ENCODE measurements at places on chromosomes 5 and 9. TPM values are rescaled to one million over a fixed set of nuclear protein-coding genes. Genes with fewer than 3 reads are reported as not detected.

Gene NPR3
- total RNA-seq: 17.6 TPM

Gene ANKDD1B
- total RNA-seq: not detected

Gene PTGS1
- total RNA-seq: 95.6 TPM

Gene C9
- total RNA-seq: not detected

Gene JAKMIP2
- total RNA-seq: 2.5 TPM

Gene SPINK1
- 4.6 TPM for total RNA-seq

Gene ADAMTS16
- 0.16 TPM for total RNA-seq

Gene PFN3
- not detected for total RNA-seq

Gene LVRN
- 3.9 TPM for total RNA-seq

- no peak for DNase-seq
Observed at GRCh38 chr9:24582146-24583126, 36.7 kb upstream of the IZUMO3 start.

GRCh38 chr5:135476615-135477581 is 24.7 kb upstream of the TIFAB start:
- DNase-seq: no peak

GRCh38 chr5:132363431-132364112 is 5.9 kb upstream of the SLC22A5 start:
- no peak for DNase-seq

DNA sequence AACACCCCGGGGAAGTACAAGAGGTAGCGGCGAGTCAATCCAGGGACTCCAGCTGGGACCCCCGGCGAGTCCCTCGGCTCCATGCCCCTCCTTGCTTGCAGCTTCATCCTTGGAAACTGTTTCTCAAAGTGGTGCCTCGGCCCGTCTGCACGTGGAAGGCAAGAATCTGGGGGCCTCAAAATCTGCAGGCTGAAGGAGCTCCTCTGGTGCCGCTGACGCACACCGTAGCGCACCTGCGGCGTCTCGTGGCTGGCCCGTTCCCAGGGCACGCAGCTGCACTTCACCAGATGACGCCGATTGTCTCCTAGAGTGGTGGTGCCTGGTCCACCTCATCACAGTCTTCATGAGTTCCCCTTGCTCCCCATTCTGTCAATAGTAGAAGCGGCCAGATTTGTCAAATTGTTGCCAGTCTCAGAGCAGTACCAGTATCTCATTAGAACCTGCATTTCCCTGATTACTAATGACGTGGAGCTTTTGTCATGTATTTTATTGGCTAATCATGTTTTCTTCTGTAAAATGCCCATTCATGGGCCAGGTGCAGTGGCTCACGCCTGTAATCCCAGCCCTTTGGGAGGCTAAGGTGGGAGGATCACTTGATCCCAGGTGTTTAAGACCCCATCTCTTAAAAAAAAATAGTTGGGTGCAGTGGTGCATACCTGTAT is 38.6 kb downstream of the GTF3C4 start:
- DNase-seq: no peak

- no peak for DNase-seq
Observed at GRCh38 chr5:176793736-176794135, 16.6 kb upstream of the UNC5A start.

DNA sequence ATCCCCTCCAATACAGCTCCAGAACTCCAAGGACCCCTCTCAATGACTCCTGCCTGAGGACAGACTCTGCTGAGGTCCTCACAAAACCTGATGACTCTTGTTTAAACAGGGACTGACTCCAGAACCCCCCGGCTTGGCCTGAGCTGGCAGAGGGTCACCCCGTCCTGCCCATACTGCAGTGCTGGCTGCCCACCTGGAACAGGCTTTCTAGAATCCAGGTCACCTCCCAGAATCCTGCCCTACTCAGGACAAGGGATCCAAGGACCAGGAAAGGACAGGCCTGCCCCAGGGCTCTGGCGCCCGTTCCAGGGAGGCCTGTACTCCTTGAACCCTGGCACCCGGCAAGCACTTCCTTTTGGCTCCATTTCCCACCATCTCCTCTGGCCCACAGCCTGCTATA is 22.2 kb downstream of the RALGDS start:
- DNase-seq: no peak

DNA sequence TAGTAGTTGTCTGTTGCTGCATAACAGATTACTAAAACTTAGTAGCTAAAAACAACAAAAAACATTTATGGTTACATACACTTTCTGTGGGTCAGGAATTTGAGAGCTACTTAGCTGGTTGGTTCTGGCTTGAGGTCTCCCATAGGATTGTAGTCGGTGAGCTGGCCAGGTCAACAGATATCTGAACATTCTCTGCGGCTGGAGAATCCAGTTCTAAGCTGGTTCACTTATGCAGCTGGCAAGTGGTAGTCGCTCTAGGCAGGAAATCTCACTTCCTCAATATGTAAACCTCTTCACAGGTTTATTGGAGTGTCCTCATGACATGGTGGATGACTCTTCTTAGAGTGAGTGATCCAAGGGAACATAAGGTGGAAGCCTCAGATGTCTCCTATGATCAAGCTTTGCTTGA is 65.7 kb upstream of the TNFAIP8 start:
- no peak for DNase-seq

GRCh38 chr9:12997009-12997408 is 222.2 kb downstream of the LURAP1L start:
- no peak for DNase-seq

DNA sequence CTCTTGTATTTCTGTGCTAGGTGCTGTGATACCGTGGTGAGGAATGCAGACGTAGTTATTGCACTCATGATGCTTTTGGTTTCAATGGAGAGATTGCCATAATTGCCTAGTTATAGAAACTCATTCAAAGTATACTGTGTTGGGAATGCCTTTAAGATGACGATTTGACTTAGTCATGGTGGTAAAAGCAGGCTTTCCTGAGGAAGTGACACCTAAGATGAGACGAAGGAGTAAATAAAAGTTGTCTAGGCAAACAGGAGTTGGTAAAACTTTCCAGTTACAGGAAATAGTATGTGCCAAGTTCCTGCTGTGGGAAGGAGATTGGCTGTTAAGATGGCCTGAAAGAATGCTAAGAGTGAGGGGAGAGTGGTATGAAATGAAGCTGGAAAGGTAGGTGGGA is 48.1 kb downstream of the FOCAD start:
- DNase-seq: no peak

GRCh38 chr5:78326930-78327329 is 32.4 kb upstream of the AP3B1 start:
- no peak for DNase-seq

DNA sequence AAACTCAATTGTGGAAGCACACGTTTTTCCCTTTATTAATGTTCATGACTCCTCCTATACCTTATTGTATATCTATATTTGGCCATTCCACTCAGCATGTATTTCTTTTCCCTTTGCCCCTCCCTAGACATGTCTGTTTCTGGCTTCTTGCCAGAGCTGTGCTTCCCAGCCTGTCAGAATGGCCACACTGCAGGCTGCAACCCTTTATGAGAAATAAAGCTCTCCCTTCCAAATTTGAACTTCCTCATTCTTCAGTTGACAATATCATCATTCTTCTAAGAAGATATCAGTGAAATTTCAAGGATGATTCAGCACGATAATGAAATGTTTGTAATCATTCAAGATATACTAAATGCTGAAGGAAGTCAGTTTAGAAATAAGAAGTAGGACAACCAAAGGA is 107.6 kb upstream of the PRSS3 start:
- DNase-seq: no peak

GRCh38 chr5:171321447-171321846 is 12.4 kb downstream of the TLX3 start:
- no peak for DNase-seq

DNA sequence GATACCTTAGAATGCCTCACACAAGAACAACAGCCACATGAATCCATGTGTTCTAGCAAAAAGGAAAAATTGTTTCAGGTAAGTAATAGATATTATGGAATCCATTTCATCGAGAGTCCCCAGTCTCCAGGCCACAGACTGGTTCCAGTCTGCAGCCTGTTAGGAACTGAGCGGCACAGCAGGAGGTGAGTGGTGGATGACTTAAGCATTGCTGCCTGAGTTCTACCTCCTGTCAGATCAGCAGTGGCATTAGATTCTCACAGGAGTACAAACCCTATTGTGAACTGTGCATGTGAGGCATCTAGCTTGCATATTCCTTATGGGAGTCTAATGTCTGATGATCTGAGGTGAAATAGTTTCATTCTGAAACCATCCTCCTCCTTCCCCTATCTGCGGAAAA is 207.0 kb downstream of the CSNK1G3 start:
- DNase-seq: no peak

DNA sequence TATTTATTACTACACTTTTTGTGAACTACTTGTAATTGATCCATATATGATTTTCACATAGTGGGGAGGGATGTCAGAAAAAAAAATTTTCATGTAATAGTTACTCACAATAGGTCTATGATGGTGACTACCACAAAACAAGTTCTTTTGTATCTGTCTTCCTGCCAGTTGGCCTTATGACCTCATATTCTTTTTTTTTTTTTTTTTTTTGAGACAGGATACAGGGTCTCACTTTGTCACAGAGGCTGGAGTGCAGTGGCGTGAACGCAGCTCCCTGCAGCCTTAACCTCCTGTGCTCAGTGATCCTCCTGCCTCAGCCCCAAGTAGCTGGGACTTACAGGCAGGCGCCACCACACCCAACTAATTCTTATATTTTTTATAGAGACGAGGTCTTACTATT is 10.9 kb downstream of the SEC24A start:
- no peak for DNase-seq

GRCh38 chr9:121364886-121365285 is 5.2 kb downstream of the STOM start:
- no peak for DNase-seq

GRCh38 chr9:36874261-36874660 is 159.8 kb downstream of the PAX5 start:
- peak; percentile 50 for DNase-seq

DNA sequence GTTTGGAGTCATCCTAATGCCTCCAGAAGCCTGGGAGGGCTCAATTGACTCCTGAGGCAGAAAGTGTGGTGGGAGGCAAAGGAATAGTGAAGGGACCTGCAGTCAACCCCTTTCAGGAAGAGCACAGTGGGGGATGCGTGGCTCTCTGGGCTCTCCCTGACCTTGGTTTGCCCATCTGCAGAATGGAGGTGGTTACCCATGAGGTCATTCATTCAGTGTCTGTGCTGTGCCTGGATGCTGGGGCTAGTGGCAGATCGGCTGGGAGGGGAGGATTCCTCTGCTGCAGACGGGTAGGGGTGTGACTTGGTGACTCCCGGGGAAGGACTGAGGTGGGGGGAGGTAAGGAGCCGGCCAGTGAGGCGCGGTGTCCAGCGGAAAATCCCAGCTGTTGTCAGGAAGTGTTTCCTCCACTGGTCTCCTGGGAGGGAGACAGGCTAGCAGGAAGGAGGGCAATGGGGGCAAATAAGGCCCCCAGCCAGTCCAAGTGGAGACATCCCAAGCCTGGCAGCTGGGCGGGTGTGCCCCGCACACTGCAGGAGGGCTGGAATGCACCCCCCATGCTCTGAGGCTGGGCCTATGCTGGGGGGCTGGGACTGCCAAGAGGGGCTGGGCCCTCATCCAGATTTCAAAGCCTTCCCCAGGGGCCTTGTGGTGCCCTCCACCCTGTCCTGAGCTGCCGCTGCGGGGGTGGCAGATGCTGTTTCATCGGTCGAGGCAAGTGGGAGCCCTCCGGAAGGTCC is 10.9 kb downstream of the CXXC5 start:
- DNase-seq: no peak

DNA sequence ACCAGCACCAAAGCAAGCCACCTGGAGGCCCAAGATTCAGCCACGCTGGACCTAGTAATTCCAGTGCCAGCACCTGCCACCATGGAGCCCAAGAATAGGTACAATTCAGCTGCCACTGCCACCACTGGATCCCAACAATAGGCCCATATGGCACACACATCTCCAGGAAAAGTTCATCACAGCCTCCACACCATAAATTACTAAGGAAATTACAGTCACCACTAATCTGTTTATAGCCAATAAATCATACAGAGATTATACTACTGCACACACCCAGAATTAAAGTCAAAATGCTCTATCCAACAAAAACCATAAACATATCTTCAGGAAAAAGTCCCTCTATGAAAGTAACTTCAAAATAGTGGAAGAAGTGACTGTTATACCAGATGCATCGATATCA is 242.8 kb downstream of the SPATA31D1 start:
- no peak for DNase-seq

DNA sequence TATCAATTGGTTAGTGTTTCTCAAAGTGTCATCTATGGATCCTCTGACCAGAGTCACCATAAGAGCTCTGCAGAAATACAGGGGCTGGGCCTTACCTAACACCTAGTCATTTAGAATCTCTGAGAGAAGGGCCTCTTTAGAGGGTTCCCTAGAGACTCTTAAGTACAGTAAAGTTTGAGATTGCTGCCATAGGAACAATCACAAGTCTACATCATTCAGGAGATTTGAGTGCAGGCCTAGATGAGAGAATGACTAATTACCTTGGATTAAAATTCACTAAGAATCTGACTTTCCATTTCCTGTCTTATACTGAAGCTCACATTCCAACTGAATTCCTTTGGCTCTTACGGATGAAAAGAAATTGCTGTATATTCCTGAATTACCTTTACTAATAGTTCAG is 182.1 kb upstream of the PTGER4 start:
- no peak for DNase-seq

GRCh38 chr5:66757219-66757833 is 161.1 kb downstream of the MAST4 start:
- DNase-seq: no peak

DNA sequence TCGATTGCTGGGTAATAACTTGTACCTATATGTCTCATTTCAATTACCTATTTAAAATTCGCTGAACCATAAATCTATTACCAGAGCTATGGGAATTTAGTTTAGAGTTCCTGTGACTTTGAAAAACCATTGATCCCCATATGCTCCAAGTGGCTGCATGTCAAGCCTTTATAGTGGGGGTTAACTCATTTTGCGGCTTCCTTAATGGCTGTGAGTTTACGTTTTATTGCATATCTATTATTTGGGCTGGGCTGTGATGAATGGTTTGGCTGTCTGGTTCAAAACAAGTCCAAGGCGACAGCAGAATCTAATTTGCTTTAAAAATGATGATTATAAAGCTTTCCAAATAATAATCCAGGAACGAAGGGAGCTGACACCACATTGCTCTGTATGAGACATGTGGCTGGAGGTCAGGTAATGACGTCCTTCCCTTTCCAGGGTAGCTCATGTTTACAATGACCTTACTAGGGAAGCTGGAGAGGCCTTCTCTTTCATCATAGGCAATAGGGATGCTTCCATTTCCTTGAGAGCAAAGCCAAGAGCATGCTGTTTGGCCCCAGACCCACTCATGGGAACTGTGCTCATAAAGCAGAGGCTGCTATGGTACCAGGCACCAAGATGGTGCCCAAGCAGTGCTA is 258.3 kb downstream of the HSPA4 start:
- no peak for DNase-seq

GRCh38 chr5:107512029-107512428 is 158.7 kb downstream of the EFNA5 start:
- DNase-seq: no peak

- no peak for DNase-seq
Observed at GRCh38 chr5:5326115-5326758, 96.2 kb upstream of the ICE1 start.

DNA sequence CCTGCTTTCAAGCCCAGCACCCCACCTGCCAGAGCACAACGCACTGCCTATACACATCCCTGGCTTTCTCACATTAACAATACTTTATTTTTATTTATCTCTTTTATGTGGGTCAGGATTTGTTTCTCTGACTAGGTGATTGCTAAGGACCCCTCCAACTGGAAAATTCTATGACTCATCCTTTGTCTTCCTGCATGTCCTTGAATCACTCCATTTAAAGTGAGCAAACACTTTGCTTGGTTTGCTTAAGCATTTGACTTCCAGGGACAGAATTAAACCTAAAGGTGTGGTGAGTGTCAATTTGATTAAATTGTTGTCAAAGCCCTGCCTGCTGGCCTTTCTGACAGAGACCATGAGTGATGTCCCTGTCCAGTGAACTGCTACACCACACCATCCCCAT is 536.5 kb upstream of the BRINP1 start:
- no peak for DNase-seq

- no peak for DNase-seq
Observed at GRCh38 chr5:102895234-102895633, 140.1 kb downstream of the PAM start.
